ENCODE measurements at places on chromosomes 11 and 22.

- DNase-seq = no peak
Observed at GRCh38 chr22:48896766-48897644, 930.7 kb downstream of the BRD1 start.

DNA sequence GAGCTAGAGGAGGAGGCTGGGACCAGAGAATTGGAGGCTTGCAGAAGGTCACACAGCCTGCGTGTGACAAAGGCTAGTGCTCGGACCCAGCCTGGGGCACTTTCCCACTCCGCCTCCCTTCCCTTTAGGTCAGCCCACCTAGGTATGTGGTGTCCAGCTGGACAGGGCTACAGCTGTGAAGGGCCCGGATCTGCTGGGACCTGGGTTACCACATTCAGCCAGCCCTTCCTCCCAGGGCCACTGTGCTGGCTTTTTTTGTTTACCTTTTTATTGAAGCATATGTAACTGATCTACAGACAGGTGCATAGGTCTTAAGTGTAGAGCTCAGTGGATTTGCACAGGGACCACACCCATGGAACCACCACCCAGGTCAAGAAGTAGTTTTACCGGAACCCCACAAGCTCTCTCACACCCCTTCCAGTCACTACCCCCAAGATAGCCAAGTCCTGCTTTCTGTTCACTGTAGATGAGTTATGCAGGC lies 8.7 kb downstream of the CAPN5 start:
- no peak for DNase-seq

- DNase-seq = no peak
Observed at GRCh38 chr11:20627026-20627425, 27.6 kb downstream of the SLC6A5 start.

- no peak for DNase-seq
Observed at GRCh38 chr11:1075341-1075911, 752 bp downstream of the MUC2 start.

DNA sequence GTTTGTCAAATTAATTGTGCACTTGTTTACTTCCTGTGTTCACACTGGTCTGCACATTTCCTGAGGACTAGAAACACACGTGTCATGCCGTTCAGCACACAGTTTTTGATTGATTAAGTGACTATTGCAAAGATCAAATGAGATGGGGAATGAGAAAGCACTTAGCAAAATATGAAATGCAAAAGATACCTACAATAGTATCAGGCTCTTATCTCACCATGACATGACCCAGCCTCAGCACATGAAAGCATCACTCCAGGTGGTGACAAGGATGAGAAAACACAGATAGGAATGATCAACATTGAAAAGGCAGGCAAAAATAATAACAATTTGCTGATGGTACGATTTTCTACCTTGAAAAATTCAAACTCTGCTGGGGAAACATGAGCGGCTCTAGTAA lies 42.1 kb upstream of the TP53I11 start:
- no peak for DNase-seq

DNA sequence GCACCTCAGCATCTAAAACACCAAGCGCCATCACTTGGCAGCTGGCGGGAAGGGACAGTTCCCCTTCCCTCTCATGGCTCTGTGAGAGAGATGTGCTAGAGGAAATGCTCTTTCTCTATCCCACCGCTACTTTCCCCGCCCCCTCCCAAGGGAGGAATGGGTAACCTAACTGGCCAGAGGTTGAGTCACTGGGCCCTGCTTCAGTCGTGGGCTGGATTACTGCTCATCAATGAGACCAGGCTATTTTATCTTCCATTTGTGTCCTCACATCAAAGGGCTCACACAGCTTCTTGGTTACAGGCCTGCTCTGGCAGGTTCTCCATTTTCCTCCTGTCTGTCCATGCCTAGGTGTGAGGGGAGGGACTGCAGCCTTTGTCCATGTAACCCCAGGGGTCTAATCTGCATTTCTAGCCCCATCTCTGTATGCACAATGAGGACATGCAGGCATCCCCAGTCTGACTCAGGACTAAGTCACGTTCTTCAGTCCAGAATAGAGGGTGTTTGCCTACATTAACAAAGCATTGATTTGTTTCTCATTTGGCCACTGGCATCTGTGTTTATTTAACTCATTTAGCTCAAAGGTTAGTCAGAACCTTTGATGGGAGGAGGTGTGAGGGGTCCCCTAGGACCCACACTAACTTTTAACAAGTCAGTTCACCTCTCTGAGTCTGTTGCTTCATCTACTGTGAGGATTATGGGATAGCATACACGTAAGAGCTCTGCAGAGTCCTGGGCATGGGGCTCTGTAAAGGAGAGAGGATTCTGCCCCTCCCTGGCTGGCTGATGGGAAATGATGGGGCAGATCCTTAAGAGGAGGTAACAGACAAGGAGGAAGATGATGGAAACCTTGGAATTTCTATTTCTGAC lies 99.1 kb downstream of the XRRA1 start:
- no peak for DNase-seq

DNA sequence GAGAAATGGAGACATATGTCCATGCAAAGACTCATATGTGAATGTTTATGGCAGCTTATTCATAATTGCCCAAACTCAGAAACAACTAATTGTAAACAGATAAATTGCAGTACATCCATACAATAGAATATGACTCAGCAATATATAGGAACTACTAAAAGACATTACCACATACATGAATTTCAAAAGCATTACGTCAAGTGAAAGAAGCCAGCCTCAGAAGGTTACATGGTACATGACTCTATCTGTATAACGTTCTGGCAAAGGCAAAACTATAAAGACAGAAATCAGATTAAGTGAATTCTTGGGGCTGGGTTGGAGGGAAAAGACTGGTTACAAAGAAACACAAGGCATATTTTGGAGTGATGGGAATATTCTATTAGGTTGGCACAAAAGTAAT lies 7.2 kb downstream of the KCTD21 start:
- no peak for DNase-seq

DNA sequence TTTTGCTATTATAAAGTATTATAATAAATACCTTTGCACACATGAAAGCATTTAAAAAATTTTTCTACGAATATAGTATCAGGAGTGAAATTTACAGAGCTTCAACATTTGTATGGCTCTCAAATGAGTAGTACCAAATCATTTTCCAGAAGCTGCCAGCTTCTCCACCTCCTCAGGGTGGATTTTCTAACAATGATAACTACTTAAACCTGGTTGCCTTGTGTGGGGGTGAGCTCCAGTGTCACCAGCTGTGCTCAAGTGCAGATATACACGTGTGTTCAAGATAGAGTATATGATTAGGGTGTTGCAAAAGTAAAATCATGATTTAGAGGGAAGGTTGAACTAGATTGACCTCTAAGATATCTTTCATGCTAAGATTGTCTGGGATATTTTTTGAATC lies 48.2 kb downstream of the HORMAD2 start:
- no peak for DNase-seq

GRCh38 chr11:78339945-78340344 lies 77.7 kb downstream of the GAB2 start:
- no peak for DNase-seq

- no peak for DNase-seq
Observed at GRCh38 chr11:117328375-117329010, 839 bp downstream of the CEP164 start.

- no peak for DNase-seq
Observed at GRCh38 chr11:64519541-64519940, 71.5 kb upstream of the SLC22A12 start.

GRCh38 chr22:47376322-47376700 lies 613.9 kb downstream of the TBC1D22A start:
- DNase-seq = no peak

DNA sequence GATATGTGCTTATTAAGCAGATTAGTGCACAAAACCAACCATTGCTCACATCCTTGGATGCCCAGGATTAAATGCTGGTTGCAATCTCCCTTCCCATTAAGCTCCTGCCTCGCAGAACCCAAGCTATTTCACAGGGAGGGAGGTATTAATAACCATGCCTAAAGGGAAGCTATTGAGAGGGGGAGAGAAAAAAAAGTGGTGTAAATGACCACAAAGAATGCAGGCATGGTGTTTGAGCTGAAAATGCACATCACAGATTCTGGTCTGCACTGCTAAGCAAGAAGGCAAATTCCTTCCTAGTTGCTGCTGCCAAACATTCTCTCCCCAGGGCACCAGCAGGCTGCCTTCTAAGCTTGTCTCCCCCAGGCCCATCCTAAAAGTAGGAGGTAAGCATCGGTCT lies 92.0 kb upstream of the ISX start:
- no peak for DNase-seq

GRCh38 chr11:76783294-76783895 lies at the start of gene TSKU:
TSKU (plus strand) TSS chr11:76783356; CDS start chr11:76795617, 12,261 bp downstream.
- no peak for DNase-seq

DNA sequence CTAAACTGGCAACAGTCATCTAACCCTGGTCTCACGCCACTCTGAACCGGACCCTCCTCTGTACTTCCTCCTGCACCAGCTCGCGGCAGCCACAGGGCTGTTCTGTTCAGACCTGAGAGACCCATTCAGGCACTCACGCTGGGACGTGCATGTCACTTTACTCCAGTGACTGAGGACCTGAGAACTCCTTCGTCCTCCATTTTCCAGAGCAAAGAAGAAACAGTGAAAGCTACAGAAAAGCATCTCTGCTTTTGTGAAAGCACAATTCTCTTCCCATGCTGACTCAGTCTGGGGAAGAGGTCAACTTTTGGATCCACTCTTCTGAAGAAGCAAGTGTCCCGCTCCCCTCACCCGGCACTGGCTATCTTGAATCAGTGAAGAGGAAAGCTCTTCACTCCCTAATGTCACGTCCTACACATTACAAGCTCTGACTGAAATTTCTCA lies 24.5 kb downstream of the PISD start:
- no peak for DNase-seq

GRCh38 chr11:94010136-94010535 lies 11.0 kb upstream of the HEPHL1 start:
- no peak for DNase-seq

GRCh38 chr11:19444231-19444630 lies 203.5 kb upstream of the E2F8 start:
- DNase-seq = no peak
